ENCODE measurements at places on chromosomes 5 and 9.
A peak's percentile ranks its signal among the peaks of the same experiment; 100 is the strongest.

DNA sequence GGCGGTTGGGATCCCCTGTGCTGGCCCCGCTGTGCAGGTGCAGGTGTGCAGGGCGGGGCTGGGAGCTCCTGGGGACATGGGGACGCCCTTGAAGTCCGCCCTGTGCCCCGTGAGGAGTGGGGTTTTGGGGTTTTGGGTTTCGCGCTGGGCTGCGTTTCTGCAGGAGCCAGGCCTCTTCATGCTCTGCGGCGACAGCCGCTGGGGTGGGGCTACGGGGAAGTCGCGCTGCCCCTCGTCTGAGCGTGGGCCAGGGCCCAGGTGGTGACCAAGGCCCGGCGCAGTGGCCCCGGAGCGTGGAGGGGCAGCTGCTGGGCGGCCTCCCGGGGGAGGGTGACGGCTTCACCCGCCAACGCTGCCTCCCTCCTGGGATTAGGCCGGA lies 47.8 kb upstream of the IRX4 start:
- peak; percentile 28 for DNase-seq

- no peak for DNase-seq
Measured at GRCh38 chr5:4905674-4906520, 234.2 kb upstream of the ADAMTS16 start.

- no peak for DNase-seq
Measured at GRCh38 chr5:138867011-138867410, 8.1 kb downstream of the LRRTM2 start.

- no peak for DNase-seq
Measured at GRCh38 chr5:162817364-162817763, 620.0 kb upstream of the CCNG1 start.

DNA sequence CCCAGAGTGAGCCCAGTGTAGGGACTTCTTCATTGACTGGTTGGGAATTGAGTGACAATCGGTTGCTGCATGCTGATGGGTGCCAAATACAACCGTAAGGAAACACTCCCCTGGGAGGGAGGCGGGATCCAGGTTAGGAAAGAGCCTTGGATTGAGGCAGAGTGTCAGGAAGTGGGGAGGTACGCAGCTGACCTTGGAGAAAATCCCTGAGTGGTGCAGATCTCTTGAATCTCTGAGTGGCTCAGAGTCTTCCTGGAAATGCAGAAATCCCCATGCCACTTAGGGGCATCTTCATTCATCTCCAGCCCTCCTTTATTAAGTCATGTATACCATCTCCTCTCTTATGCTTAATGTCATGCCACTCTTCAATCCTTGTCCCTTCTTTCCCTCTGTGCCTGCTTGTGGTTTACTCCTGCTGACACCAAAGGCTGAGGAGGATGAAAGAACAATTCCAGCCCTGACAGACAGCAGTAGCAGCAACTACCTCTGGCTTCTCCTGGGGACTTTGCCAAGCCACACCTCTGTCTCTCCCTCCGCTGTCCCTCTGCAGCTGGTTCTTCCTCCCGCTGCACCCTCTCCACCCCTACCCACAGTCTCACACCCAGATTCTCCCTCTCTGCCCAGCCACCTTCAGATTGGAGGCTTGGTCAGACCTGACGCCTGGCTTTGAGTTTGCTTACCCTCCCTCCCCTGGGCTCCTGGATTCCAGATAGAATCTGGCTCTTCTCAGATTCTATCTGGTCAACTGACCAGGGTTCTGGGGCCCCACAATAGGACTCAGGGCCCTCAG lies 14.1 kb upstream of the LCP2 start:
- no peak for DNase-seq

- no peak for DNase-seq
Measured at GRCh38 chr5:172798422-172799215, 27.6 kb upstream of the DUSP1 start.

- no peak for DNase-seq
Measured at GRCh38 chr5:72523960-72524582, 16.9 kb upstream of the ZNF366 start.

- no peak for DNase-seq
Measured at GRCh38 chr5:76290321-76290757, 112.7 kb upstream of the IQGAP2 start.

- no peak for DNase-seq
Measured at GRCh38 chr5:170747851-170748250, 35.7 kb upstream of the GABRP start.

GRCh38 chr9:96609732-96610131 lies 9.9 kb downstream of the CDC14B start:
- DNase-seq = no peak

GRCh38 chr9:120983259-120983837 lies 56.8 kb upstream of the TRAF1 start:
- no peak for DNase-seq

- DNase-seq = no peak
Measured at GRCh38 chr9:86721226-86721781, 226.0 kb downstream of the GAS1 start.

DNA sequence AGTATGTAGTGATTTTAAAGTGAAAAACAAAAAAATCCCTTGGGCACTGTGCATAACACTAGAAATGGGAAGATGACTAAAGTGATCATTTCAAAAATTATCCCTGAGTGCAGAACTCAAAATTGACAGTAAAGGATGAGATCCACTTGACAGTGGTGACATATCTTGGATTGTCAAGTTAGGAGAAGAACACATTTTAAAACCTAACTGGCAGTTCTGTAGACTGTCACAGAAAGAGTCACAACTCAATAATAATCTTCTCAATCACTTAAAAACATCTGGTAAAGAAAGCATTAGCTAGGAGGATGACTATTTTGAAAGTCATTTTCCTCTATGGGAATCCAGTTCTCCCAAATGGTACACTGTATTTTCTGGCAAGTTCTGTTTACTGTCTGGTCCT lies 127.1 kb downstream of the PIP5K1B start:
- no peak for DNase-seq

DNA sequence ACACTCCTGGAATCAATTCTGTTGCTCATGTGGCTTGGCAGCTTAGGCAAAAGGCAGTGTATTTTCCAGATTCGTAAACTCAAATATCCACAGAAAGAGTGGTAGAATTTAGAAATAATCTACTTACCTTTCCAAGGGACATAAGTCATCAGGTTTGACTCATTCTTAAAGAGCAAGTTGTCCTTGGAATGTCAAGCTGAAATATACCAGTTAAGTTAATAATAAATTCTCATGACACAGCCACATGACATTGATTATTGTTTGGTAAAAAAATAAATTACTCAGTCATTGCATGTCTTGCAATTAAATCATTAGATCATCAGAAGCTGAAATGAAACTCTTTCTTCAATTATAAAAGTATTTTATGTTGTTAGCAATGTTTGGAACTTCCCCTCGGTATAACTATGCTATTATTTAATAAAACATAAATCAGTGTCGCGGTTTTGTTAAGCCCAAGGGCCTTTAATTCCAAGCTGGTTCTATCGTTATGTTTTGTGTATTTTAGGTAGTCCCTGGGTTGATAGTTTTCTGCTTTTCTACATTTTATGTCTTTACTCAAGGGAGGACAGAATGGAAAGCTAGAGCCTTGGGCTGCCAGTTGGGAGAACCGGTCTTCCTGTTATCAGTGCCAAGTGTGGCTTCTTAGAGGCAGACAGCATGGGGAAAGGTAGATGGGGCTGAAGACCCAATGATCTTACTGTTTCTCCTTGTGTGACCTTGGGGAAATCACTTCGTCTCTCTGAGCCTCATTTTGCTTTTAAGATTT lies 79.3 kb upstream of the PRLR start:
- no peak for DNase-seq

DNA sequence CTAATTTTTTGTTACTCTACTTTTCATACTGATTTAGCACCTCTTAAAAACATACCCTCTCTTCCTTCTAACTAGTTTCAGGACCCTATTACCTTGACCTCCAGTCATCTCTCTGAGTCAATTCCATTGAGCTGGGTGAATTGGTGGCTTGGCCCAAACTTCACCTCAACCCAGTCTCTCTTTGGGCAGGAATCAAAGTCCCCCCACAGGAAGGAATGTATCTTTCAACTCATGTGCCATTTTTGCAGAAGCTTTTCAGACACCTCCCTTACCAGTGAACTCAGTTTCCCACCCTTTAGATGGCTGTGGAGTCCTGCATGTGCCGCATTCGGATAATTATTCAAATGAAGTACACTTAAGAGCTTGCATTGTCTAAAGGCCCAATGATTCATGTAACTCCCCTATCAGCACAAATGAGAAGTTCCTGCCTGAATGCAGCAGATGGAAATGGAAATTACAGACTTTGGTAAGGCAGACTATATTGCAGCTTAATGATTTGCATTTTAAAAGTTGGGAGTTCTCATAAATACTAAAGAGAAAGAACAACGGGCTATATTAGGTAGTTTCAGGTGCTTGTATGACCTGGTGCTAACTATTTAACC lies 693.5 kb downstream of the PTPRD start:
- no peak for DNase-seq
